Inflammatory macrophage treated with lipopolysaccharide for 4 hours (primary cell): ENCODE measurements at places on chromosomes 3 and 15.

- no peak for DNase-seq
These were observed 7.4 kb upstream of the SLCO2A1 start for GRCh38 chr3:134037168-134037567.

- peak; percentile 19 for DNase-seq
These were observed 32.2 kb downstream of the MCTP2 start for GRCh38 chr15:94263341-94264273.

DNA sequence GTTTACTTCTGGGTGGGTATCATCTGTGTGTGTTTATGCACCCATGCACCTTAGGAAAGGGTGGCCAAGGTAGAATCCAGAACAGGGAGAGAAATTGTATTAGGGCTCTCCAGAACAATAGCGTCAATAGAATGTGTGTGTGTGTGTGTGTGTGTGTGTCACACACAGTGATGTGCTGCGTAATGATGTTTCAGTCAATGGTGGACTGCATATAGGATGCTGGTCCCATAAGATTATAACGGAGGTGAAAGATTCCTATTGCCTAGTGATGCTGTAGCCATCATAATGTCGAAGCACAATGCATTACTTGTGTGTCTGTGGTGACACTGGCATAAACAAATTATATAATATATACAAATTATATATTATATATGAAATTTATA lies 69.3 kb upstream of the PRR23C start:
- no peak for DNase-seq

DNA sequence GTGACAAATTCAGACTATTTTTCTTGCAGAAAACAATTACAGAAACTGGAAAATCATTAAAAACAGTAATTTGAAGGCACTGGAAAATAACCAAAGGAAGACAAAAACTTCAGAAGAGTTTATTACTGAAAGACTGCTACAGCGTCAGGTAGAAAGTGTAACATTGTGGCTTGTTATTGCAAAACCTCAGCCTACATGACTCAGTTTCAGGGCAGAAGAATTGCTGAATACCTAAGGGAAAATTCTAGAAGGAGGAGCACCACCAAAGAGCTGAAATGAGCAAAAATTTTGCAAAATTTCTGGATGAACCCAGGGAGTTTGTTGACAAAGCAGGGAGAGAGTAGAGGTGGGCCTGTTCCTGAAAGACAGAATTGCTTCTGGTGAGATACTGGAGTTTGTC lies 219.6 kb downstream of the C3orf38 start:
- no peak for DNase-seq

DNA sequence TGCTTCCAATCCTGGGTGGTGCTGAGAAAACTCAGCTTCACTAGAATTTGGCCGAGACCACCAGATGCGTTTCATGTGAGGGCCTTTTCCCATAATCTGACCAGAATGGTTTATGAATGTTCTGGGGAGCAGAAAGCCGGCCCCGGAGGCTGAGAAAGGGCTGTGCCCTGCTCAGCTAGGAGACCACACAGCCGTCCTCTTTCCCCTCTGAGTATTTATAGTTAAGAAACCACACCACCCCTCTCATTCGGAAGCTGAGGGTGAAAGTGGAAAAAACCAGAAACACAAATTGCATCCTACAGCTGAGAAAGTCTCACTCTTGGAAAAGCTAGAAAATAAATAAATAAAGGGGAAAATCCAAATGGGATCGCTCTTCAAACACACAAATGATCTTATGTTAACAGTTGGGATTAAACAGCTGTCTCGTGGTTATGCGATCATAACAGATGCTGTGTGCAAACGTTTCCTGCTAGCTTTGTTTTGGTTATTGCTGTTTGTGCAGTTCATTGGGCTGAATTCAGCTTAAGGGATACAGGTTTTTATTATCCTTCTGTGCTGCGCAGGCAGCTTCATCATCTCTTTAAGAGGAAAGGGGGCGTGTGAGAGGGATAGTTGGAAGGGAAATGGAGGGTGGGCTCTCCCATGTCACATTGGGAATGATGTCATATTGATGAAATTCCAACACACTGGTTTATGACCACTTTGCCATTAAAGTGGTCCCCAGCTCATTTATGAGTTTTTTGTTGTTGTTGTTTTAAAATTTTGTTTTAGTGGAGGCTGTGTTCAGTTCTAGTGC lies 1026.2 kb upstream of the NR2F2 start:
- no peak for DNase-seq

DNA sequence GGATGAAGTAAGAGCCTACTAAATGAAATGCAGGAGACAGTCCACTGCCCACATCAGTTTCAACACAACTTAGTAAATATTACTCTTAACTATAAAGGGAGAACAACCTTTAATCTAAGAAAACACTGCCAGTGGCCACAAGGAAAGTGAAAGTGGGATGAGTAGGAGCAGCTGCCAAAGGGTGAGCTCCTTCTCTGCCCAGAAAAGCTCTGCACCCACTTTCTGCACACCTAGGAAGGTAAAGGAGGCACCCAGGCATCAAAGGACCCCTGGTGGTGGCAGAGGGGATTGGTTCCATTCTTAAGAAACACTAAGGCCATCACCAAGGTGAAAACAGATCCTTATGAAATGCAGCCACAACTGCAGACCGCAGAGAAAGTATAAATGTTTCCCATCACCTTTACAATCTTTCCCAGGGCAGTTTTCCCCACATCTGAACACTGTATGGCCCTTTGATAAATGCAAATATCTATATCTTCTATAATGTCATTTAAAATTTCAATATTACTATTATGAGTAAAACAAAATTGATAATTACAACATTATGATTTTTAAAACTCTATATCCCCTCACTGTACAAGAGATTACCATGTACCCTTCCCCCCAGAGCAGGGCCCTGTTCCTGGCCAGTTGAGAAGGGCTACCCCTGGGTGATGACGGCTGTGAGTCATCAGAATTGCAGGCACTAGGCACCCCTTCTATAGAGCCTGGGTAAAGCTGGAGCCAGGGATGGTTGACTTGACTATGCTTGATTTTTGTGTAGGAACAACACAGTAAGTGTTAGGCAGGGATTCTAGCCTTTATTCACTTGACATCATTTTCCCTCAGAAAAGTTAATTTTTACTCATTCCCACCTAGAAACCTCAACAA lies 92.0 kb downstream of the SNRK start:
- DNase-seq = peak; percentile 27

- peak; percentile 58 for DNase-seq
These were observed 163.3 kb downstream of the AKAP13 start for GRCh38 chr15:85543741-85544155.

DNA sequence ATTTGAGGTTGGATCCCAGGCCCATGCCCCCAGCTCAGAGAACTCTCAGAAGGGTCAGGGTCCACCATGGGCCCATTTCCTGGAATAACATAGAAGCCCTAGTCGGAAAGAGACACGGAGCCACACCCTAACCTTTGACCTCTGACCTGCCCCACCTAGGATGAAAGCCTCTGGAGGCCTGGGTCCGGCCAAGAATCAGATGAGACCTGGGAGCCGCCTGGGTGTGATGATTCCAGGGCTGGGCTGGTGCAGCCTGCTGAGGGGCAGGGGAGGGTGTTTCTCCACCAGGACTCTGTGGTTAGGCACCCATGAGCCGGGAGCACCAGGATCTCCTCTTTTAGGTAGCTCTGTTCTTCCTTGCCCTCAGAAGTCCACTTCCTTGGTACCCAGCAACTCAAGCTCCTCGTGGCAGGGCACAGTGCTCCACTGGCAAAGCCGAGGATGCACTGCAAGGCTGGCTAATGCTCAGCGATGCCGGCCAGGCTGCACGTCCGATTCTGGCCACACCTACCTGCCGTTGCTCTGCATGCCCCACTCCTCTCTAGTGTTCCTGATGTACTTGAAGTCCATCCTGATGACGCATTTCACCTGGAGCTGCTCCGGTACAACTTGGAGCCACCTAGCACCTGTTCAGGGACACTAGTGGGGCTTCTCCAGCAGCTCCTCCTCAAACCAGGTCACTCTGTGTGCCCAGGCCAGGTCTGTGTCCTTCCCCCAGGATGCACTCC lies 57.4 kb downstream of the ZNF445 start:
- no peak for DNase-seq

GRCh38 chr15:39438799-39439592 lies 141.9 kb upstream of the THBS1 start:
- DNase-seq = peak; percentile 47

GRCh38 chr3:116188231-116188785 lies 257.0 kb downstream of the LSAMP start:
- DNase-seq = no peak

DNA sequence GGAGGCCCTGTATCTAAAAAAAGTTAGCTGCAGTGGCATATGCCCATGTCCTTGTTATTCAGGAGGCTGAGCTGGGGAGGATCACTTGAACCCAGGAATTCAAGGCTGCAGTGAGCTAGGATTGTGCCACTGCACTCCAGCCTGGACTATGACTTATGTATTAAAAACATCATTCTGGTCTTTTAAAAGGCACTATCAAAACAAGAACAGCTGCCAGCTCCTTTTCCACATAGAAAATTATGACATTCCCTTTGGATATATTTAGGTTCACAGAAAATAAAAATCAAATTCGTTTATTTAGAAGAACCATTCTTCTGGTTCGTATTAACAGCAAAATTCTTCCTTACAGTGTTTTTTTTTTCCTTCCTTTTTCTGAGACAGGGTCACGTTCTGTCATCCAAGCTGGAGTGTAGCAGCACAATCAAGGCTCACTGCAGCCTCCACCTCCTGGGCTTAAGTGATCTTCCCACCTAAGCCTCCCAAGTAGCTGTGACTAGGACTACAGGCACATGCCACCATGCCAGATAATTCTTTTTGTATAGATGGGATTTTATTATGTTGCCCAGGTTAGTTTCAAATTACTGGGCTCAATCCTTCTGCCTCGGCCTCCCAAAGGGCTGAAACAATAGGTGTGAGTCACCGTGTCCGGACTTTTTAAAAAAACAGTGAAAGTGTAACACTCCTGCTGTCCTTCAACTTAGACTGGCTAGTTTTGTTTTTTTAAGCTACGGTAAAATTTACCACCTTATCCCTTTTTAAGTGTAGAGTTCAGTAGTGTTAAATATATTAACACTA lies 13.9 kb downstream of the ICE2 start:
- no peak for DNase-seq

DNA sequence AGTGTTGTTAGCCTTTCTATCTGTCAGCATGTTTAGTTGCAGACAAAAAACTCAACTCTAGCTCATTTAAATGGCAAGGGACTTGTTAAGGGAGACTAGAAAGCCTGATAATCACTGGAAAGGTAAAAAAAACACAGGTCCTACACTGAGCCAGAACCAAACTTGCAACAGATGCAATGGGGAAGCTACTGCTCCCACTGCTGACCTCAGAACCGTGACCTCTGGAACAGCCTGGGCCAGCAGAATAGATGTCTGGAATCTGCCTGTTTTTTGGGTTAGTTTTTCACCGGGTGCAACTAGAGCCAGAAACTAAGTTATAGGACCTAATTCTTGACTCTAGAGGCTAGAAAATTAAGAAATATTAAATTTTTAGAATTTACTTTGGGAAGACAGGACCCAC lies 32.5 kb upstream of the ARL14 start:
- no peak for DNase-seq

DNA sequence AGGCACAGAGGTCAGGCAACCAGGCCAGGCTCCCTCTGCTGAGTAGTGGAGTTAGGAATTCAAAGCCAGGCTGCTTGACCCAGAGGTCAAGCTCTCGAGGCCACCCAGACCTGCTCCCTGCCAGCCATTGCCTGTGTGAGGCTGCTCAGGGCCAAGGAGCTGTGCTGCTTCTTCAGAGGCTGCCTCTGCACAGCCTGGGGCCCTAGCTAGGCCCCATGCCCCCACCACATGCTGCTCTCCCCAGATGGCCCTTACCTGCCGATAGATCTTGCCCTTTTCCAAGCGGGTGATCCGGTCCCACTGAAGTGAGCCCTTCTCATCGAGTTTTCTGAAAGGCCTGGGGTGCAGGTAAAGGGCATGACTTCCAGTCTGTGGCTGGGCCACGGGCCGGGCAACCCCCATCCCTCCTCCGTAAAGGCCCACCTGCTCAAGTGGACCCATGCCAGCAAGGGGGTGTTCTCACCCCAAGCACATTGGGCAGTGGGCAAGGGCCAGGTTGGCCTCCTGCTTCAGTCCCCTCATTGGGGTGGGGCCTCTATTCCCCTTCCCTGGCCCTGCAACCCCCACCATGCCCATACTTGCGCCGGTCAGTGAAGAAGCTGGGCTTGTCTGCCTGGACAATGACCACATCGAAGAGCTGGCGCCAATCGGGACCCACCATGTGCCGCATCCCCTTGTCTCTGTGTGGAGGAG lies 6.5 kb downstream of the NT5DC2 start:
- DNase-seq = no peak

GRCh38 chr3:111971533-111972130 lies 7.2 kb upstream of the ABHD10 start:
- DNase-seq = no peak

GRCh38 chr15:75455982-75456531 lies 4.6 kb upstream of the SIN3A start:
- DNase-seq = peak; percentile 62

- DNase-seq = no peak
These were observed 88.9 kb upstream of the NEDD4 start for GRCh38 chr15:56082263-56082761.

GRCh38 chr15:29103824-29104565 lies 165.6 kb downstream of the NSMCE3 start:
- peak; percentile 27 for DNase-seq

- no peak for DNase-seq
These were observed 6.4 kb downstream of the ITGA11 start for GRCh38 chr15:68425428-68426060.
